Spinal cord (tissue), 10 donors: ENCODE measurements at places on chromosomes 2 and 18. TPM values are rescaled to one million over a fixed set of nuclear protein-coding genes. Genes with fewer than 3 reads are reported as not detected.

The KIAA2012 gene
- 4.8 TPM for polyA plus RNA-seq

The TEKT4 gene
- 3.8 TPM for polyA plus RNA-seq

The BCL2 gene
- polyA plus RNA-seq = 19.4 TPM

The OLA1 gene
- polyA plus RNA-seq = 167 TPM

The HAAO gene
- 6.3 TPM for polyA plus RNA-seq

The FBLN7 gene
- polyA plus RNA-seq = 10.6 TPM

The RIT2 gene
- polyA plus RNA-seq = 30.1 TPM

The EIF5B gene
- polyA plus RNA-seq = 57.1 TPM
